ENCODE measurements at places on chromosomes 3 and 15.

- DNase-seq, result no peak
Measured at GRCh38 chr15:43093026-43093425, 12.8 kb downstream of the UBR1 start.

DNA sequence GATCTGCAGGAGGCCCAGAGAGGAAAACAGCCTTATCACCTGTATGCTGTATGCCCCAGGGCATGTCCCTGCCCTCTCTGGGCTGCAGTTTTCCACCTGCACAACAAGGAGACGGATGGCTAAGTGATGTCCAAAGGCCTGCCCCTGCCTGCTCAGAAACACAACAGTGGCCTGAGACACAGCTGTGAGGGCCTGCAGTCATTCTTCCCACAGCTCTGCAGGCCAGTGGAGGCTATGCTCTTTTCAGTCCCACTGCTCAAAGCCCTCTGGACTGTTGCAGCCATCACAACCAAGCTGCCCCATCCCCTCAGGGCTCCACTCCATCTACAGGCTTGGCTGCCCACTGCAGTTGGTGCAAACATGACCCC, 5.2 kb upstream of the TBC1D2B start:
- no peak for DNase-seq

DNA sequence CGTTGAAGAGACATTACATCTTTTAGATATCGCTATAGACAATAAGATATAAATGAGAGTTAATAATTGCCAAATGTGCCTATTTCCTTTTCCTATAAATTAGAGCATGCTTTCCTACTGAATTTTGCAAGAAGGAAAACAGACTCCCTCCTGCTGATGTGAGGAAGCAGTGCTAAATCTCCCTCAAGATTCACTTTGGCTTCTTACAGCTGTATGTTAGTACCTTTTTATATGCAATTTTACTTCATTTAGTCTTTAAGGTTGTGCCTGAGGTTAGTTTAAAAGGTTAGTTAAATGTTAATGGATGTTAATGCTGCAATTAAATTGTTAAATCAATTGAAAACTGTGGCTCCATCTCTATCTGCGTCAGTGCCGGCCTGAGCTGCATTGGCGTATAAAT, 728.8 kb downstream of the NR2F2 start:
- DNase-seq, result no peak

DNA sequence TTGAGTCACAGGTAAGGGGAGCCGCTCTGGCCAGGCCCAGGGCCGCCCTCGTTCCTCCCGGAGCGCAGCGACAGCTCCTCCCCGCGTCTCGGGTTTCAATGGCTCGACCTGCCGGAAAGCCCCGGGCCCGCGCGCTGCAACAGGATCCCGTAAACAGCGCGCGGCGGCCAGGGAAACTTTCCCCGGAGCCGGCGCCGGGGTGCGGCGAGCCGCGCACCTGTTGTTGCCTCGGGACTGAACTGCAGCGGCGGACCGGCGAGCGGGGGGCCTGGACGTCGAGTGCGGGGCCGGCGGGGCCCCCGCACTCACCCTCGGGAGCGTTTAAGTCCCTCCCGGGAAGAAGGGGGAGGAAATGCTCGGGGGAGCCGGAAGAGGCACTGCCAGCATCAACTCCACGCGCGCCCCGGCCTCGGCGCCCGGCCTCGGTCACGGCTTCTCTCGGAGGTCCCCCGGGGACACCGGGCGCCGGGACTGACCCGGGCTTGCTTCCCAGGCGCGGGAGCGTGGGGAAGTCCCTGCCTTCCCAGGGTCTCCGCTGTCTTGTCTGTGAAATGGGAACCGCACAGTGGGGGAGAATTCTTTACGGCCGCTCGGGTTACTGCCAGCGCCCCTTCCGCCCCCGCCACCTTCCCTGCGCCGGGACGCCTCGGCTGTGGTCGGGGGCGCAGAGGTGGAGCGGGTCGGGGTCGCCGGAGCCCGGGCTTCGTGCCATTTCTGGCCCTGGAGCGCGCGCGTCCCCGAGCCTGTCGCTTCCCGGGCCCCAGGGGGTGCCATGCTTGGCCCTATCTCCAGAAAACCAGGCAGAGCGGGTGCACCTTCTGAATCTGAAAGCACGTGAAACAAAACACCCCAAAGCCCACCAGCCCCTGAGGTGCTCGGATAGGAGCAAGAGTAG, 7.5 kb upstream of the PGPEP1L start:
- peak; percentile 57 for DNase-seq

GRCh38 chr15:40258544-40258943, 19.7 kb downstream of the PAK6 start:
- DNase-seq, result no peak

- no peak for DNase-seq
Measured at GRCh38 chr3:141275511-141275910, 43.9 kb downstream of the PXYLP1 start.

DNA sequence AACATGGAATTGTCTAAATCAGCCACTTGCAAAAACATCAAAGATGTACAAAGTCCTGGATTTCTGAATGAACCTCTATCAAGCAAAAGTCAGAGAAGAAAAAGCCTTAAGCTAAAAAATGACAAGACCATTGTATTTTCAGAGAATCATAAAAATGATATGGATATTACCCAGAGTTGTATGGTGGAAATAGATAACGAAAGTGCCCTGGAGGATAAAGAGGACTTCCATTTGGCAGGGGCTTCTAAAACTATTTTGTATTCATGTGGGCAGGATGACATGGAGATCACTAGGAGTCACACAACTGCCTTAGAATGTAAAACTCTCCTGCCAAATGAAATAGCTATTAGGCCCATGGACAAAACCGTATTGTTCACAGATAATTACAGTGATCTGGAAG, 29.3 kb downstream of the KNL1 start:
- no peak for DNase-seq

- no peak for DNase-seq
Measured at GRCh38 chr3:77271306-77271705, 231.4 kb downstream of the ROBO2 start.

- no peak for DNase-seq
Measured at GRCh38 chr3:180116658-180117057, 79.9 kb upstream of the PEX5L start.

DNA sequence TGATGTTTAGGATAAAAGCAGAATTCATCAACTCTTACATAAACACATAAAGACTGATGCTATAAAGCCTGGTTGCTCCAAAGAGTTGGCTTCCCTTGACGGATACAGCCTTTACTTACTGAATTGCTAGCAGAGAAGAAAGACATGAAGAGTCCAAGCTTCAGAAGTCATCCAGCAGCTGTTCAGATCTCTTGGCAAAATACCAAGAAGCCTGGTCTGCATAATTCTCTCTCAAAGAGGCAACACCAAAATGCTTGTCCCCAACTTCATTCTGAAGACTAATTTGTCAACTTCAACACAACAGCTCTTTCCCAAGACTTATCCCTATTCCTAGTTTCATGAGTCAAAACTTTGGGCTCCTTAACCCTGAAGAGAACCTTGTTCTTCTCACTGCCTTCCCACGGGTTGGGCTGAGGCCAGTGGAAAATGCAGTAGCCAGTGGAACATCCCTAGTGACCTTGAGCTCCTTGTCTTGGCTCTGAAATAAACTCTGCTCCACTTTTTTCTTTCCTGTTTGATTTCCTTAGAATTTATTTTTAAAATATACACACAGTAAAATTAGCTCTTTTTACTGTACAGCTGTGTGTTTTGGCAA, 119.2 kb upstream of the THBS1 start:
- no peak for DNase-seq

DNA sequence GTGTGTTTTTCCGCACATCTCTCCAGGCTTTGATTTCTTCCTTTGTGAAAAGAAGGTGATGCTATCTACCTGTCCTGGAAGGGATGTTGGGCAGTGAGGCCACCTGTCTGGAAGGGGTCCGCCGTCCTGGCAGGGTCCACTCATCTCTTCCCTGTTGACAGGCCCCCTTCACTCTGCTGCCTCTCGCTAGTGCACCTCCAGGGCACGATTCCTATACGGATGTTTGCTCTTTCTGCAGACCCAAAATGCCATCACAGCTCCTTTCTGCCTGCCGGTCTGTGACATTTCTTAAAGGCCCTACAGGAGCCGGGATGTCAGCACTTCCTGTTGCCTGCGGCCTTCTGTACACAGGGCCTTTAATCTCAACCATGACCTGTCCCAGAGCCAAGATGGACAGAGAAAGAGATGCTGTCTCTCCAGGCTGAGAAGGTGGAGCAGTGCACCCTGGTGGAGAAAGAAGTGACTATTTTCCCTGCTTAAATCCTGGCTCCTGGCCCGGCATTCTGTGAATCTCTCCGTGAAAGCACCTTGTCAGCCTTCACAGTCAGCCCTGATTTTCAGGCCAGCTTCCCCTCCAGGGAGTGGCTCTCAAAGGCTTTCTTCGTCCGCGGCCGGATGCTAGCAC, 7.4 kb downstream of the FAM3D start:
- no peak for DNase-seq

All from GDM1 (cell line).